A549 treated with RU486 at 1 μM for 4 hours (cell line): ENCODE measurements at places on chromosomes 1 and 21. TPM values are rescaled to one million over a fixed set of nuclear protein-coding genes. Genes with fewer than 3 reads are reported as not detected.

PFDN2 gene
- 118 to 142 TPM (median 129 TPM) in 5 replicates for total RNA-seq

TUFT1 gene
- 14.0 to 16.7 TPM (median 14.3 TPM) in 5 replicates for total RNA-seq

SGIP1 gene
- not detected in 5 replicates for total RNA-seq

SPATA21 gene
- 0.09 TPM in 1 of 5 replicates, not detected in the others for total RNA-seq

SH2D2A gene
- total RNA-seq: 2.1 to 5.6 TPM (median 3.6 TPM) in 5 replicates

KRTAP7-1 gene
- total RNA-seq: not detected in 5 replicates
